ENCODE measurements at places on chromosomes 16 and 17.

- no peak for DNase-seq
These were observed 267.1 kb downstream of the CBLN1 start for GRCh38 chr16:49014277-49015224.

DNA sequence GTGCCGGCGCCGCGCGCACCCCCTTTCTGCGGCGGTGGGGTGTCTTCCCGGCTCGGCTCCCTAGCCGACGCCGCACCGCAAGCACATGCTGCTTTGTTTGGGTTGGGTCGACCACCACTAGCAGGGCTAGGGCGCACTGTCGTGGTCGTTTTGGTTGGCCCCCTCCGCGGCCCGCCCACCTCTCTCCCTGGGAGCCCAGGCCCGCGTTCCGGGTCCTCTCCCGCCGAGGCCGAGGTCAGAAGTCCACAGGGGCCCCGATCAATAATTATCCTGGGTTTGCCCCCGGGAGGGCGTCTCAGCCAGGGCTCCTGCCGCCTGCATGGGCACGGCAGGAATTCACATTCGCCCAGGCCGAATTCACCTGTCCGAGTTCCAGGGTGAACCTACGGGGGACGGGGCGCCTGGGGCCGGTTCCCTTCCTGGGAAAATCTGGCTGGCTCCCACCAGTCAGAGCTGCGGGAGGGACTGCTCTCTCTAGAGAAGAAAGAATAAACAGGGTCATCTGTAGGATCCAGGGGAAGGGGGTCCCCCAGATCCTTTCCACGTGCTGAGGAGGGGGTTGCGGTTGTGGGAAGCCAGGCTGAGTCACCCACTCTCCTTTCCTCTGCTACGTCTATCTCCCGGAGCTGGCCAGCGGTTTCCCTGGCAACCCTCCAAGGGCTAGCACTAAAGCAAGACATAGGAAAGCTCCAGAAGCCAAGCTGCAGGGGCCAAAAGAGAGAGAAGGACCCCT, 584 bp upstream of the STAT5B start:
- DNase-seq = peak; percentile 35

- DNase-seq = no peak
These were observed 72.9 kb downstream of the IL21R start for GRCh38 chr16:27474921-27475320.

DNA sequence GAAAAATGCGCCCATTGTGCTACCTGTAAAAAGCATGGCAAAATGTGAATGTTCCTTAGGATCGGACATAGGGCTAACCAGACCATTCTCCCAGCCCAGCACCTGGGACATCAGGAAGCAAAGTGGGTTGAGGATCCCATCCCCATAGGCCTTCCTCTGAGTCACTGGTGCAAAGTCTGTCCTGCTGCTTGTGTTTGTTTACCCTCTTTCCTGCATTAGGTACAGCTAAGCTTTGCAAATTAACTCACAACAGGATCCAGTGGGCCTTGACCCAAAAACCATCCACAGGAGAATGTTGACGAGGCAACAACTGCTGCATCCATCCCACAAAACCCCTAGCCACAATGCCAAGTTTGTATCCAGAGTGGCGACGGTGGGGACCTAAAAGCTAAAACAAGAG, 106.2 kb downstream of the GRIN2A start:
- DNase-seq = no peak

GRCh38 chr17:82441691-82442487, 8.7 kb downstream of the CYBC1 start:
- DNase-seq = no peak

DNA sequence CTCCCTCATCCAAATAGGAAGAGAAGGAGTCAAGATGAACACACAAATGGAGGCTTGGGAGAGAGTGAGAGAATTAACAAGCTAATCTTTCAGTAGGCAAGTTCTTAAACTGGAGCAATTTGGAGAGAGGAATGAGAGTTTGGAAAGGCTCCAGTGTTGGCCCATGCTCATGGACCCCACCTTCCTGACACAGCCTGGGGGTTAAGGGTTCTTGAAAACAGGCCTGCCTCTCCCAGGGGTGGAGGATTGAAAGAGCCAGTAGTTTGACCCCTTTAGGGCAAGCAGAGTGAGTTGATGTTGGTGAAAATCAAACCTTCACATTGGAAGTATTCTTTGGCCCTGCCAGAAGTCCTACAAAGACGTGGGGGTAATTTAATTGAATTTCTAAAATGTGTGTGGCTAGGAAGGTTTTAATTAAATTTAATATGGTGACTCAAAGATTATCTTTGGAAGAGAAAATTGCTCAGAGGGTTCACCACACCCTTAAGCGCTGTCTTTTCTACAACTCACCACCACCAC, 5.8 kb downstream of the HOXB3 start:
- DNase-seq = no peak

- no peak for DNase-seq
These were observed 462.7 kb downstream of the WWOX start for GRCh38 chr16:78562111-78562510.

GRCh38 chr17:39147221-39148185, 3.9 kb downstream of the PLXDC1 start:
- no peak for DNase-seq

DNA sequence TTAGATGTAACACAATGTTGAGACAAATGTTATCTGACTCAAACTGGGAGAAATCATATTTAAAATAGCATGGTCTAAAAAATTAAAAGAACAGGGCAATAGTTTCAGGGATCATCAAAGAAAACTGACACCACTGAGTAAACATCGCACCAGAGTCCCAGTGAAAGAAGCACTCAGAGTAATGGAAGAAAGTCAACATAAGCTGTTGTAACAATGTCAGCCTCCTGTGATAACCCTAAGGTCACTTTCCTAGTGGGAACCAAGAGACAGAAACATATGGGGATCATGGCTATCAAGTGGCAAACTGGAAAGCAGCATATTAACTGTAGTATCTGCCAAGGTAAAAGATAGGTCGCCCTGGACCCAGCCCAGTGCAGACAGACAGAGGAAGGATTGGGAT, 160.8 kb downstream of the CA10 start:
- DNase-seq = no peak

DNA sequence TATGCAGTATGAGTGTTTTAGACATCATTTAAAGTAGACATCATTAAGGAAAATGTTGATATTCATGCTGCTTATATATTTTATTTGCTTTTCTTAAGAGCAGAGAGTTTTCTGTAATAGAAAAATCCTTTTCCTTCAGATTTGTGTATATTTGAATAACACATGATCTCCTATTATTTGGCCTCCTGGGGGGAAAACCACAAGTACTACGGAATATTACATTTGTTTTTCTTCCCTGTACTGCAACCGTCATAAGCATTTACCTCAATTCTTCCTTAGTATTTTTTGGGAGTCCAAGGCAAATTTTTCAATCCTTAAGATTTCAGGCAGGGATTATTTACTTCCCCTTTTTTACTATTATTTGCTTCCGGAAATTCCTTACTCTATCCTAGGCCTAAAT, 6.0 kb downstream of the RSPRY1 start:
- no peak for DNase-seq
